Activated naive CD4-positive, alpha-beta T cell treated with Interleukin-2 at 50 U/mL for 16 hours (primary cell): ENCODE measurements at places on chromosomes 7 and 10.

DNA sequence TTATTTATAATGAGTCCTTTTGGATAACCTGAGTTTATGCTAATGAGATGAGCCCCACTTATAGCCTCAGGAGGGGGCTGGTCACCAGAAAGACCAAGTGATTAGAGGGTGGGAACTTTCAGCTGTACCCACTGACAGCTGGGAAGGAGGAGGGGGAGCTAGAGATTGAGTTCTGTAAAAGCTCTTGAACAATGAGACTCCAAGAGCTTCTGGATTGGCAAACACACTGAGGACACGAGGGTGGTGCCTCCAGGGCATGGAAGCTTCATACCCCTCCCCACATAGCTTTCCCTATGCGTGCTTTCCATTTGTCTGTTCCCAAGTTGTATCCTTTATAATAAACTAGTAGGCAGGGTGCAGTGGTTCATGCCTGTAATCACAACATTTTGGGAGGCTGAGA lies 20.3 kb downstream of the MRPS24 start:
- DNase-seq: no peak

DNA sequence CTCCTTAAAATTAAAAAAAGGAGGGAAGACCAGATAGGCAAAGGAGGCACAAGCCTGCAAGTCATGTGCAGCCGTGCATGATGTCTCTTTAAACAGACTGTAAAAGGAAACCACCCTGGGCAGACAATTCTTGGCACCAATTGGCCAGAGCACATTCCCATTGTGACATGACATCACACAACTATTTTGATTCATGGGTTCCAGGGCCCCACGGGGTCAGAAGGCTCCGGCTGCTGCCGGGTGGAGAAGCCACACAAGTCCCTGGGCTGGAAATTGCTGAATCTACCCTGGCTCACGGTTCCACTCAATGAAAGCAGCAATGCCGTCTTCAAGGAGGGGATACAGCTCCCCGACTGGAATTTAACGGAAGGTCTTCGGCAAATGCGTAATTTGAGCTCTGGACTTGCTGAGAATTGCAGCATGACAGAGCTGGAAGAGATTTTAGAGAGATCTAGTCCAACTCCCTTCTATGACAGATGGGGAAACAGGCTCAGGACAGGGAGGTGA lies 140.5 kb downstream of the PRKAG2 start:
- no peak for DNase-seq

DNA sequence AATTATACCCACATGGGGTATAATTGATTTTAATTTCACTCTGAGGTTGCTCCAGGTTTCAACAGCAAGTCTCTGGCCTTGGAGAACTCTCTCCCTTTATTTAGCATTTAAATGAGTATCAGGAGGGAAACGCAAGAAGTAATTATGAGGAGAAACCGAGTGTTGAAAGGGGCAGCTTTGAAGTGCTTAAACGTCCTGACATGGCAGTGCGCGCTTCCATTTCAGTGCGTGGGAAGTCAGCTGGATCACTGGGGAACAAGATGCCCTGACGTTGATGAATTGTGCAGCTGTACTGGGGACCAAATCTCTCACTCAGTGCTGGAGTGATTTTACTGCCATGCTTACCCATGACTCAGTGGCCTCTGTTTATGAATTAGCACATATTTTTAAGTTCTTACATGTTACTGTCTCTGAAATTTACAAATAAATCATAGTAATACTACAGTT lies 106.0 kb upstream of the PRR15 start:
- DNase-seq: no peak

DNA sequence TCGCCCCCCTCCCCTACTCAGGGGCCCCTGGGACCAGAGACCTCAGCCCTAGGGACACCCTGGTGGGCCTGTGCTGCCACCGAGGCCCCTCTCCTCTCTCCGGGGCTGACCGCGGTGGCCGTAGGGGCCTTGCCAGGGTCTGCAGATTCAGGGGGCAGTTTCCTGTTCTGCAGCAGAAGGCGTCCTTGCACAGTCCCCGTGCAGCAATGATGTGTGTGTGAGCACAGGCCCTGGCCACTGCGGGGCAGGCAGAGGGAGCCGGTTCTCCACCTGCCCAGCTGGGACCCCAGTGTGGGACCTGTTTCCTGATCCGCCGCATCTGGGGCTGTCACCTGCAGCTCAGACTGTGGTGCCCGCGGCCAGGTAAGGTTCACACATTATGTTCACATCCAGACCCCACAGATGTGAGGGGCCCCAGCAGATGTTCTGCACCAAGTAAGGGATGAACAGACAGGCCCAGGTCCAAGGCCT lies 60.7 kb upstream of the DNAJB6 start:
- no peak for DNase-seq

GRCh38 chr7:46215987-46216567 lies 295.0 kb upstream of the IGFBP3 start:
- no peak for DNase-seq

DNA sequence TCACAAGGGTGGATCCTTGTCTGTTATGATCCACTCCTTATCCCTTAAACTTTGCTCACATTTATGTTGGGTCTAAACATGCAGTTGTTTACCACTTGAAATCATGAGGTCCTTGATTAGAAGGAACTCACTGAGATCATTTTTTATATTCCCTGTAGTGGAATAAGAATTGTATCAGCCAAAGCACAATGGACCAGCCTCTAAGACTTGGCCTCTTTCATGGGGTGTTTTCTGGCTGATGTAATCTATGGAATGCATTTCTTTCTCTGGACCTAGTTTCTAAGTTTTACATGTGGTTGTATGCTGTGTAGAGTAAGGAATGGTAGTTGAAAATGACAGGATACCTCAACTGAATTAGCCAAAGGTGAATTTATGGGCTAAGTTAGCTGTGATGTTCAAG lies 376.6 kb downstream of the SORCS3 start:
- no peak for DNase-seq

DNA sequence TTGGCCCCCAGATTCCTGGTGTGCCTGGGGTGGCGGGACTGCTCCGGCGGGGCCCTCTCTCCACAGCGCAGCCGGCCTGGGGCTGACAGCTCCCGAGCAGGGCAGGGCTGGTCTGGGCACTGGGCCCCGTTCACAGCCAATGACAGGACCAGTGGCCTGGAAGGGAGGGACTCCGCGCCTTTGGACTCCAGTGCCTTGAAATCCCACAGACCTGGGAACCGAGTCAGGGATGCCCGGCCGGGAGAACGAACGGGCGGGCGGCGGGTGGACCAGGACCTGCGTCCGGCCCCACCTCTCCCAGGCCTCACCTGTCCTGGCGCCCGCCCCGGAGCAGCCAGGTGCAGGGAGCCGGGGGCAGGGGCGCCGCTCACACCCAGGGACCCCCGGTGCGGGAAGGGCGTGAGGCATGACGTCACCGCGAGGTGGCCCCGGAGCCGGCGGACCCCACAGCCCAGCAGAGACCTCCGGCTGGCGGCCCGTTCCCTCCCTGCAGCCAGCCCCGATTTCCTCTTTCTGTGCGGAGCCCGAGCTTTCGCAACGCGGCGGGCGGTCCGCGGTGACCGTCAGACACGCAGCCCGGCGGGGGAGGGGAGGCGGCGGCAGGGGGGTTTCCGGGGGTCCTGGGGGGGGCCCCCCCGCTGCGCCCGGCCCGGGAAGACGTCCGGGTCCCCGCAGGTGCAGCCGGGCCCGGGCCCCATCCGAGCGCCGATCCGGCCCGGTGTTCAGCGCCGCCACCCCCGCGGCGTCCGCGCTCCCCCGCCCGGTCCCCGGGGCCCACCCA lies 743 bp downstream of the ADAP1 start:
- peak; percentile 17 for DNase-seq

DNA sequence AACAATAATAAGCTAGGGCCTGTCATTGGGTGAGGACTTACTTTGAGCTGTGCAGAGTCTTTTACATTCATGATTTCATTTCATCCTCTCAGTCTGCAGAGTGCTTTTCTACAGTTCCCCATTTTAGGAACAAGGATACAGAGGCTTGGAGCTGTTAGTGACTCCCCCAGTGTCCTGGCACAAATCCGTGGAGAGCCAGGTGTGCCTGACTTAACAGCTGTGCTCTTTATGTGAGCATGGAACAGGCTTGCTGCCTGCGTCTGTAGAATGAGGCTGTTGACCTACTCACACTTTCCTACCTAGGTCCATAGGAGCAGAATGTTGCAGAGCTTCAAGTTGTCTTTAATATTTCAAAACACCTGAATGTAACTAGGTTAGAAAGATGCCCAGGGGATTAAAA lies 50.4 kb upstream of the BTBD16 start:
- no peak for DNase-seq

GRCh38 chr7:99928994-99929729 lies at the start of gene GJC3:
Gene GJC3, minus strand, starts transcription at chr7:99929620. Its CDS starts 0 bp downstream, at chr7:99929620.
- DNase-seq: peak; percentile 41

DNA sequence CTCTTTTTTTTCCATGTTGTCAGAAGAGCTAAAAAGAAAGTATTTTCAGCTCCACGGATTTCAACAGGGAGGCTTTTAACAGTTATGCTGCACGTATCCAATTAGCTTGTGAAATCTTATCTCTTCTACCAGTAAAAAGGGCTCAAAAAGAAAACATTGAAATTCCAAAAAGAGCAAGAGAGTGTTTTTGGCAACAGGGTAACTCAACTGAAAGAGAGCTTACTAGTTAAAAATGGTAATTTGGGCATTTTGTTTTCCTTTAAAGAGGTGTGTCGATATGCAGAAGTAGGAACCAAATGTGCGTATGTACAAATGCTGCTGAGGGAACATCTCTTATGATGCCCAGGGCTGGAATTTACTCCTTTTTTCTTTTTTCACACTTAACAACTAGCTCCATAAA lies 292.8 kb downstream of the PRKG1 start:
- no peak for DNase-seq

GRCh38 chr10:68501691-68502090 lies 25.6 kb downstream of the SLC25A16 start:
- DNase-seq: no peak

DNA sequence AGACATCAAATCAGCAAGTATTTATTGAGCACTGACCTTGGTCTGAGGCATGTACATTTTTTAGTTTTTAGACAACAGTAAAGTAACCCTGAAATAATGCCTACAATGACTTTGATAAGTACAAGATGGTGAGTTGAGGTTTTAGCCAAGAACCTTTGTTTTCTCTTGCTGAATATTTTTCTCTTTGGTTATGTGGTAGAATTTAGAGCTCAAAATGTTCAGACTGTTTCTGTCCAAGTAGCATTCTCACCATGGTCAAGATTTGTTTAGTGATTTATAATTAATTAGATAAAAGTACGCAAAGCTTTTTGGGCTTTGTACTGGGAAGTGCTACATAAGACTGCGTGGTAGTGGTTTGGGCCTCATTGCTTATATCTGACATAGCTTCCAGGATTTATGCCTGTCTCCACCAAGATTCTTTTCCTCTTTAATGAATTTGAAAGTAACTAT lies 102.4 kb downstream of the KAT6B start:
- no peak for DNase-seq

DNA sequence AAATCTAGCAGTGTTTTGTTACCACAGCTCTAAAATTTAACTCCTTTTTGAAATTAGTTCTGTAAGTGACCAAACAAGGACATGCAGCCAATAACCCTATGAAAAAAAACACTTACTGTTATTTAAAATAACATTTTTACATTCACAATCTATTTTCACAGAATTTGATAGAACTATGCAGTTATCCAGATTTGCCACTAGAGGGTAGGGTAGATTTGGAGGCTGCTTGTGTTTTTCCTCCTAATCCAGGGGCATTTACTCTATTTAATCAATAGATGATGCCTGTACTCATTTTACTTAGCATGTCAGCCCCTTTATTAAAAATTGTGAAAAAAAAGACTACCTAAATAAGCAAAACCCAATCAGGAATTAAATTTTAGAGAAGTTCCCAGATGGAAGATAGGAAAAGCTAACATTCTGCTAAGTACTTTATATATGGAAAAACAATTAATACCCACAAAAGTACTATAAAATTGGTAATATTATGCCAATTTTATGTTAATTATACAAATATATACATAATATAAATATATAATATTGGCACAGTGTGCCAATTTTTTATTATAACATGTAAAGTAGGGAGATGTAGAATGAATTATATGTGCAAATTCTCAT lies 18.1 kb upstream of the LIPK start:
- DNase-seq: no peak

DNA sequence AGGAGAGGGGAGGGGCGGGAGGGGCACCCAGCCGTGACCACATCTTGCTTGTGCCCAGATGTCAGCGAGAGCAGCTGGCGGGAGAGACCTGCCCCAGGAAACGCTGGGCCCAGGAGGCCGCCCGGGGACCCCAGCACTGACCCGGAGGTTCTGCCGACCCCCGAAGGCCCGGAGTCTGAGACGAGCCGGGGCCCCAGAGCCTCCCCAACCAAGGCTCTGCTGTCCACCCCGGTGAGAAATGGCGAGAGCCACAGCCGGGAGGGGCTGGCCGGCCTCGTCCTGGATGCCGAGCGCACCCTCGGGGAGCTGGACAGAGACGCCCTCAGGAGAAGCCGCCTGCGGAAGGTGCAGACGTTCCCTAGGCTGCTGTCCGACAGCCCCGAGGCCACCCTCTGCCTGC lies 25.9 kb downstream of the KNDC1 start:
- DNase-seq: no peak

DNA sequence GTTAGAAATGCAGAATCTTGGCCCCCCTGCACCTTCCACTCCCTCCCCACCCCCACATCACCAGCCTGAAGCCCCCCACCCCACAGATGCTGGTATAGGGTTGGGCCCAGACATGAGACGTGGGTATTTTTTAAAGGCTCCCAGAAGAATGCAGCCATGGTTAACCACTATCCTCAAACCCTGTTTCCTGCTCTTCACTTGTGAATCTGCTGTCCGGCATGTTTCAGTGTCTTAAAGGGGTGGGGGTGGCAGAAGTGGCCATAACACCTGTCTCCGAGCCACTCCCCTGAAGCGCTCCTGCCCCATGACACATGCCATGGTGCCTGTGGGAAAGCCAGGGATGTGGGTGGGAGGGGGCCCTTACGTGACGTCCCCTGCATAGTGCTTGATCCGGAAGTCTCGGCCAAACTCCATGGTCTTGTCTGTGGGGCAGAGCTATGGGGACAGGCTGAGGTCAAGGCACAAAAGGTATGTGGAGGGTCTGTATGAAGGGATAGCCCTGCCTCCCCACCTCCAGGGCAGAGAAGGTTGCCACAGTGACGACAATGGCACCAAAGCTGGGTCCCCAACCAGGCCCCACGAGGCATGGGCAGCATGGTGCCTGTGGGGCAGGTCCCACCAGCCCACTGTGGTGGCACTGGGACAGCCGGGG lies 9.6 kb downstream of the MYO1G start:
- no peak for DNase-seq
